ENCODE measurements at places on chromosomes 11 and 22. TPM values are rescaled to one million over a fixed set of nuclear protein-coding genes. Genes with fewer than 3 reads are reported as not detected.

The NLRP10 gene
- not detected for polyA plus RNA-seq

The STX3 gene
- 16.5 TPM for polyA plus RNA-seq

The MS4A7 gene
- polyA plus RNA-seq, result not detected

The GGT1 gene
- polyA plus RNA-seq, result 103 TPM

The PIH1D2 gene
- polyA plus RNA-seq, result 0.61 TPM

The OR4A16 gene
- not detected for polyA plus RNA-seq

The BACE1 gene
- polyA plus RNA-seq, result 19.0 TPM

The CD3D gene
- polyA plus RNA-seq, result 7.2 TPM

The VPREB1 gene
- not detected for polyA plus RNA-seq

The DHCR7 gene
- 143 TPM for polyA plus RNA-seq

The C1QTNF4 gene
- 0.07 TPM for polyA plus RNA-seq

The ART1 gene
- not detected for polyA plus RNA-seq

The NXPE4 gene
- polyA plus RNA-seq, result not detected

The ZNRD2 gene
- 31.4 TPM for polyA plus RNA-seq

The DEFB131B gene
- not detected for polyA plus RNA-seq

The MTA2 gene
- 14.0 TPM for polyA plus RNA-seq

The PARVG gene
- not detected for polyA plus RNA-seq

The NNMT gene
- not detected for polyA plus RNA-seq

The EMID1 gene
- polyA plus RNA-seq, result 0.81 TPM

The PELI3 gene
- 3.1 TPM for polyA plus RNA-seq

The MRPL17 gene
- 59.4 TPM for polyA plus RNA-seq

The MS4A6E gene
- polyA plus RNA-seq, result not detected

The CNGA4 gene
- 0.07 TPM for polyA plus RNA-seq

The LDHAL6A gene
- not detected for polyA plus RNA-seq

The CTSW gene
- polyA plus RNA-seq, result 0.09 TPM

The CCDC116 gene
- 0.15 TPM for polyA plus RNA-seq

The TSGA10IP gene
- polyA plus RNA-seq, result not detected

The TRIM6 gene
- polyA plus RNA-seq, result not detected

The CCDC73 gene
- 0.01 TPM for polyA plus RNA-seq

The RGL4 gene
- polyA plus RNA-seq, result not detected

The CTSF gene
- 0.17 TPM for polyA plus RNA-seq

The KRTAP5-10 gene
- polyA plus RNA-seq, result not detected

The C22orf31 gene
- not detected for polyA plus RNA-seq

The SLC6A5 gene
- not detected for polyA plus RNA-seq

The UBASH3B gene
- 4.8 TPM for polyA plus RNA-seq

The RBMXL2 gene
- polyA plus RNA-seq, result not detected

The SHISA8 gene
- polyA plus RNA-seq, result not detected

The PRRG4 gene
- 0.25 TPM for polyA plus RNA-seq

The PTGDR2 gene
- polyA plus RNA-seq, result 1.9 TPM

The OR51B2 gene
- polyA plus RNA-seq, result not detected

The LRRC56 gene
- 0.29 TPM for polyA plus RNA-seq

The EFCAB6 gene
- polyA plus RNA-seq, result not detected

The DRD4 gene
- polyA plus RNA-seq, result 0.09 TPM

The DTX4 gene
- 0.50 TPM for polyA plus RNA-seq

The YPEL4 gene
- 0.04 TPM for polyA plus RNA-seq

The F2 gene
- polyA plus RNA-seq, result 1,074 TPM

The SYT9 gene
- polyA plus RNA-seq, result not detected
